ENCODE measurements at places on chromosomes 1 and 21. TPM values are rescaled to one million over a fixed set of nuclear protein-coding genes. Genes with fewer than 3 reads are reported as not detected.
A peak's percentile ranks its signal among the peaks of the same experiment; 100 is the strongest.

The GCSAML gene
- not detected for polyA plus RNA-seq

The FRRS1 gene
- polyA plus RNA-seq: 0.13 TPM

The CD52 gene
- not detected for polyA plus RNA-seq

The ST6GALNAC3 gene
- not detected for polyA plus RNA-seq

The OR14K1 gene
- polyA plus RNA-seq: not detected

The RGS8 gene
- not detected for polyA plus RNA-seq

The RHEX gene
- polyA plus RNA-seq: not detected

The LCE1F gene
- polyA plus RNA-seq: 1.8 TPM

The TENT5C gene
- polyA plus RNA-seq: 0.20 TPM

The IQCC gene
- polyA plus RNA-seq: 2.2 TPM

The KLHDC7A gene
- polyA plus RNA-seq: not detected

The CHI3L2 gene
- polyA plus RNA-seq: 0.43 TPM

GRCh38 chr21:43370091-43370658 lies 56.8 kb downstream of the SIK1 start:
- DNase-seq: peak; percentile 70

GRCh38 chr21:31623664-31624063 lies 35.8 kb upstream of the SOD1 start:
- no peak for DNase-seq

DNA sequence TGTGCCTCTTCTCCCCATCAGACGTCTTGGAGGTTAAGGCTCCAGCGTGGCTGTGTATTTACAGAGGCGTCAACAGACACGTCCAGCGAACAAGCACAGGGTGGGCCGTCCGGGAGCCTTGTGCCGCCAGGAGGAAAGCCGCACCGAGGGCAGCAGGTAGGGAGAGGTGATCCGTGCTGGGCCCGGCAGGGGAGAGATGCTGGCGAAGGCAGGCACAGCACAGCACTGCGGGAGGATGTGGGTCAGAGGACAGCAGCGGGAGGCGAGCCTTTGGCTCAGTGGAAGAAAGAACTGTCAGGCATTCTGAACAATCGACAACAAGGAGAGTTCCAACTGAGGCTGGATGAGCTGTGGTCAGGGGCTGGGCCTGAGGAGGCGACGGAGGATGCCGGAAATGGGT lies 144.1 kb upstream of the TNR start:
- no peak for DNase-seq

GRCh38 chr1:21022279-21023040 lies 154.2 kb downstream of the EIF4G3 start:
- DNase-seq: peak; percentile 98

GRCh38 chr1:184893695-184894094 lies 80.6 kb downstream of the NIBAN1 start:
- no peak for DNase-seq

- no peak for DNase-seq
Observed at GRCh38 chr21:15212206-15212605, 147.4 kb upstream of the NRIP1 start.

DNA sequence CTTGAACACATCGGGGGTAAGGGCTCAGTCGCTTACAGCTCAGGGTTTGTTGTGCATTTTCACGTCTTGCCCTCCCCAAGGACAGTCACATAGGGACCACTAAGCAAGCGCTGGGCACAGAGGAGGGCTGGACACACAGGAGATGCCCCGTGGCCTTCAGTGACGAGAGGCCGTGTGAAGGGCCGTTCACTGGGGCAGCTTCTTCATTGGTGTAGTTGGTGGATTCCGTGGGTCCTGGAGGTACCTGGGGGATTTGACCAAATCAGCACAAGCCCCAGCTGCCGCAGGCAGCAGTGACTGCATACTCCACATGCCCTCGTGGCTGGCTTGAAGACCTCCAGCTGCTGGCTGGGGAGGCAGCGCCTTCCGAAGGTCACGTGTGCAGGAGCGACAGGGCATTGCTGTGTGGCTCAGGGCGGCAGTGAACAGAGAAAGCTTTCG lies 100.8 kb upstream of the C1orf174 start:
- DNase-seq: no peak

DNA sequence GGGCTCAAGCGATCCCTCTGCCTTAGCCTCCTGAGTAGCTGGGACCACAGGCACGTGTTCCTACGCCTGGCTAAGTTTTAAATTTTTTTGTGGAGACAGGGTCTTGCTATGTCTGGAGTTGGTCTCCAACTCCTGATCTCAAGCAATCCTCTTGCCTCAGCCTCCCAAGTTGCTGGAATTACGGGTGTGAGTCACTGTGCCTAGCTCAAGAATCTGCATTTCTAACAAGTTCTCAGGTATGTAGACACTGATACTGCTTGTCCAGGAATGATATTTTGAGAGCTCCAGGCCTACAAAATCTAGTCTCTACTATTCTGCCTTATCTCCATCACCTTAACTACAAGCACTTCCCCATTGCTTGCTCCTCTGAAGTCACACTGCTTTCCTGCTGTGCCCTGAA lies 22.3 kb downstream of the ANGPTL7 start:
- no peak for DNase-seq

- peak; percentile 81 for DNase-seq
Observed at GRCh38 chr1:13754510-13755103, 54.6 kb downstream of the PRDM2 start.

GRCh38 chr1:8419861-8420260 lies 101.9 kb downstream of the SLC45A1 start:
- no peak for DNase-seq

DNA sequence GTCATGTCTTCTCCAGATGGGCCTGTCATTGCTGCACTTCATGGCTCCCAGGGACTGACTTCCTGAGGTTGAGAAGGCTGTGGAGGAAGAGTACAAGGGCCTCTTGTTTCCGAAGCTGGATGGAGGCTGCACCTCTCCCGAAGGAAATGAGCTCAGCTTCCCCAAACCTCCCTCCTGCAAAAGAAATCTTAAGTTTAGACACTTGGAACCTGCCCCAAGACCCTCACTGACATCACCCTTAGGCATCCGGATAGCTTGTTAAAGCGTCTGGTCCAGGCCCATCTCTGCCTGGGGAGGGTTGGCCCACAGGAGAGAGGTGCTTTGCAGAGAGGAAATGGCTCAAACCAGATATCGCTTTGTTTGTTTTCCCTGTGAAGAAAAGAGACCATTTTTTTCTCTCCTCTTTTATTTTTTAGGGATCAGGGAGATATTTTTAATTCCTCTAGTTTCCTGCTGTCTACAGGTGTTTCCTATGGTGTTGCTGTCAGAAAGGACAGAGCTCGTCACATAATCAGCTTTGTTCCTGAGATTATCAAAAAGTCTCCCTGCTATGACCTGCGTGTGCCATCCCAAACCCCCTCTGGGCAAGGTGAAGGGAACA lies 25.0 kb downstream of the RCSD1 start:
- no peak for DNase-seq

DNA sequence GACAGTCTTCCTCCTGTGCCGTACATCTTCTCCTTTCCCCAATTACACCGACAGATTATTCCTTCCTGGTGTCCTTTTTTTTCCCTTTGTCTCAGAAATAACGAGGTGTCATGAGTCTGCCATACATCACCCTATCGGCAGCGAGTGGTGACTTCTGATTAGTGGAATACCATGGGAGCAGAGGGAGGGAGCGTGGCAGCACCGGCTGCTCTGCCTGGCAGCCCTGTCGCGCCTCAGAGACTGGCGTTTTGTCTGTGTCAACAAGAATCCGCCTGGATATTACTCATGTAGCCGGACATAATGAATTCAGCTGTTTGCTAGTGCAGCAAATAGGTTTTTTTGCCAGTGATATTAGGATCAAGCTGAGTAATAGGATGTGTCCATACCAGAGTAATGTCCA lies 51.8 kb downstream of the UTP25 start:
- DNase-seq: peak; percentile 78

DNA sequence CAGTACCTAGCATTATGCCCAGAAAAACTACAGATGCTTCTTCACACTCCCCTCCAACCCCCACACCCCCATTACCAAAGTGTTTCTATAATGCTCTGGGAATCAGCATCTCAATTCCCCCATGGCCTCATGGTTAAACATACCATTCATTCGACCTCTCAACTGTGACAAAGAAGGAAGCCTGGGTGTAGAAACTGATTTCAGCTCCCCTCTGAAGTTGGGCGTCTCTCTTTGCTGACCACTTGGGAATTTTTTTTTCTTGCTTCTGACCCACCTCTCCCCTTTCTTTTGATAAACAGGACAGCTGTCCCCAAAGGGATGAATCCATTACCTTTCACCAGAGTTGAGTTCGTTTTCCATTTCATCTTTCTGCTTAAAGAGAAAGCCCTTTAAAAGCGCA lies 116.4 kb upstream of the HOOK1 start:
- no peak for DNase-seq

- DNase-seq: no peak
Observed at GRCh38 chr1:150376110-150376509, 12.2 kb downstream of the RPRD2 start.

DNA sequence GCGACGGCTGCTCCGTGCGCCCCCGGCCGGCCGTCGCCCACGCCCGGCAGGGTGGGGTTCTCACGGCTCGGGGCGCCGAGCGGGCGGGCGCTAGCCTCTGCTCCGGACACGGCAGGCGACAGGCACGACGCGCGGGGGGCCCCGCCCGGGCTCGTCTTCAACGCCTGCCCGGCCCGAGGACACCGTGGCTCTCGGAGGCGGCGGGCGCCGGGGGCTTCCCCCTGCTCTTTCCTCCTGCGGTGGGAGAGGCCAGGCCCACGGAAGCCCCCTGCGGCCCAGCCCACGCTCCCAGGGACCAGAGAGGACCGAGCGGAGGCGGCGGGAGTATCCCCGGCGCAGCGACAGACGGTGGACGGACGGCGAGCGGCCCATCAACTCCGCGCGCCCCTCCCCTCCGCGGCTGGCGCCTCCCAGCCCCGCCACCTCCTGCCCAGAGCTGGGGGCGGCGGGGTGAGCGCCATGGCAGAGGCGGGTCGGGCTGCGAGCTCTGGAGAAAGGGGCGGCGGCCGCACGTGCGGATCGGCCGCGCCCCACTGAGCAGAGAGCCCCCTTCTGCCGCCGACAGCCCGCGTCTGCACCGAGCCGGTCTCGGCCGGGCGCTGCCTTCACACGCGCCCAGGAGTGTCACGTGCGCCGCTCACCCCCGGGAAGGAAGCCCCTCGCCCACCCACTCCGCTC lies at the start of the genes SHE and TDRD10:
Gene SHE (minus strand): TSS at position 347 of the 678 bp plus-strand sequence. CDS start 386 bp downstream, outside the sequence.
Gene TDRD10 (plus strand): TSS at position 154 of the 678 bp plus-strand sequence. CDS start 4,685 bp downstream, outside the sequence.
- DNase-seq: peak; percentile 42

DNA sequence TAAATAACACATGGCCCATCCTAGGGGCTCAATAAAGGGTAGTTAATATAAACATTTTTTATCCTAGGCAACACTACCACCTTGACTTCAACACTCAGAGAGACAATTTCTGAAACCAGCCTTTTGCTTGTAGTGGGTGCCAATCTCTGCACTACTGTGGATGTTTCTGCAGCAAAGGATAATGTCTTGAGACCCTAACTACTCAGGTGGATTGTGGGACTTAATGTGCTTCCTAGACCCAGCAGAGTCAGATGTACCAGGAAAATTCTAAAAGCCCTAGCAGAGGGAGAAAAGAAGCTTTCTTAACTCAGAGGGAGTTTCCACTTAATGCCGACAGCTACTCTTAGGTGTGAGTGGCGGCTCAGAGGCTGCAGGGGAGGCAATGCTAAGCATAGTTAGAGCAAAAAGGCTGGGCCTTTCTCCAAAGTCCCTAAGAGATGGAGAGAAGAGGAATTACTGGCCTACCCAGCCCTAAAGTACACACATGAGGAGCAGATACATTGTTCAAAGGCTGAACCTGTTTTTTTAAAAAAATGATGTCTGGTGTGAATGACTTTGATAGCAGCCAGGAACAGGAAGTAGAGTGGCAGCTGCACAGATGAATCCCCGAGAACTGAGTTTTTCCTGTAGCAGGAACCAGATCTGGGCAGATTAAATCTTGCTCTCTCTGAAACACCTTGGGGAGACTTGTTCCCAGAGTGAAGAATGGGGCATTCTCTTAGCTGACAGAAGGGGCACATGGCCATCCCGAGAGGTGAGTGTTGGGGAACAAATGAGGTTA lies 33.5 kb upstream of the ABCD3 start:
- no peak for DNase-seq

- peak; percentile 37 for DNase-seq
Observed at GRCh38 chr1:68819190-68819829, 322.4 kb upstream of the DEPDC1 start.

- peak; percentile 9 for DNase-seq
Observed at GRCh38 chr1:88609051-88609450, 75.0 kb upstream of the PKN2 start.

- DNase-seq: no peak
Observed at GRCh38 chr1:169184812-169185211, 78.3 kb downstream of the ATP1B1 start.

GRCh38 chr1:59075021-59075420 lies 221.9 kb upstream of the FGGY start:
- no peak for DNase-seq

GRCh38 chr21:20661246-20661645 lies 337.0 kb upstream of the NCAM2 start:
- DNase-seq: no peak

- DNase-seq: no peak
Observed at GRCh38 chr1:230301822-230302221, 124.3 kb downstream of the PGBD5 start.

DNA sequence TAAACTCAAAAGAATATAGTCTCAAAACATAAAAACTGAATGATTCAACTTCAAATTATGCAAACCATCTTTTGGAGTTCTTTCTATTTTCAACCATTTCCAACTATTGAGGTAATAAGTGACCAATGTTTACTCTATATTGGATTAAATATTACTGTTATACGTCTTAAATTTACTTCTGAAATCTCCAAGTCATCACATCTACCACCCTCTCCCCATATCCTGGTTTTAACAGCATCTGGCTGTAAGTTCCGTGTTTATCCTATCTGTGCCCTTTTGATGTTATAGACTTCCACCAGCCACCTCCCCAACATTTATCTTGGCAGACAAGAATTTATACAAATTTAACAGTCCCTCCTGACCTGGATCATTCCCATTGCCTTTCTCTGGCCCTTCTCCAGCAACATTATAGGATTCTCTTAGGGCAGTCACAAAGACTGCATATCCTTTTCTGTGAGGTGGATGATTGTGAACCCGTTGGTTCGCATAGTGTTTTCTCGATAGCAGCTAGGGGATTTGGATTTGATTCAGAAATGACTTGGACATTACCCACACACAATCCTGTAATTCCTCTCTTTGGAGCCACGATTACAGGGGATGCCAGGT lies 313.4 kb upstream of the FMN2 start:
- DNase-seq: no peak

DNA sequence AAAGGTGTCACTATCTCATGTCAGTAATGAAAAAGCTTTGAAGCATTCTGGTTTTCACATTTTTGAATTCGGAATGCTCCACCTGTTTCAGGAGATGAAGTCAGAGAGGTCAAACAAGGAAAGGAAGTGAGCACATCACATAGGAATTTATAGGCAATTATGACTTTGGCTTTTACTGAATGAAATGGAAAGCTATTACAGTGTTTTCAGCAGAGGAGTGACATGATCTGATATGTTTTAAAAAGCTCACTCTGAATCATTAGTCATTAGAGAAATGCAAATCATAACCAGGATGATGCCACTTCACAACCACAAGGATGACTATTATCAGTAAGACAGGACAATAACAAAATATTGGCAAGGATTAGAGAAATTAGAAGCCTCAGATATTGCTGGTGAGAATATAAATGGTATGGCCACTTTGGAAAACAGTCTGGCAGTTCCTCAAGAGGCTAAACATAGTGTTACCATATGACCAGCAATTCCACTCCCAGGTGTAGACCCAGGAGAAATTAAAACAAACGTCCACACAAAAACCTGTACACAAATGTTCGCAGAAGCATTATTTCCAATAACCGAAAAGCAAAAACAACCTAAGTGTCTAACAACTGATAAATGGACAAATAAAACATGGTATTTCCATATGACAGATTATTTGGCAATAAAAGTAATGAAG lies 7.5 kb downstream of the TAF1A start:
- peak; percentile 58 for DNase-seq

GRCh38 chr1:228082214-228082917 lies at the start of gene ARF1:
Gene ARF1 (plus strand): TSS chr1:228082708. CDS start chr1:228097115, 14,407 bp downstream.
- peak; percentile 98 for DNase-seq

- DNase-seq: no peak
Observed at GRCh38 chr1:56225964-56226815, 353.2 kb downstream of the PLPP3 start.

All from GM23248 (cell line).